Stimulated activated CD4-positive, alpha-beta T cell treated with anti-CD3 and anti-CD28 coated beads, Interleukin-15, amount 100 ng/mL, for 48 hours (primary cell): ENCODE measurements at places on chromosomes 6 and 20.

- DNase-seq, result no peak
These were observed 134.2 kb downstream of the MRPL14 start for GRCh38 chr6:43992783-43993644.

GRCh38 chr6:157806131-157806855 lies 16.8 kb upstream of the SNX9 start:
- no peak for DNase-seq

GRCh38 chr6:43916924-43917877 lies 147.2 kb downstream of the VEGFA start:
- no peak for DNase-seq

- no peak for DNase-seq
These were observed 75.1 kb downstream of the NINL start for GRCh38 chr20:25510202-25510601.

DNA sequence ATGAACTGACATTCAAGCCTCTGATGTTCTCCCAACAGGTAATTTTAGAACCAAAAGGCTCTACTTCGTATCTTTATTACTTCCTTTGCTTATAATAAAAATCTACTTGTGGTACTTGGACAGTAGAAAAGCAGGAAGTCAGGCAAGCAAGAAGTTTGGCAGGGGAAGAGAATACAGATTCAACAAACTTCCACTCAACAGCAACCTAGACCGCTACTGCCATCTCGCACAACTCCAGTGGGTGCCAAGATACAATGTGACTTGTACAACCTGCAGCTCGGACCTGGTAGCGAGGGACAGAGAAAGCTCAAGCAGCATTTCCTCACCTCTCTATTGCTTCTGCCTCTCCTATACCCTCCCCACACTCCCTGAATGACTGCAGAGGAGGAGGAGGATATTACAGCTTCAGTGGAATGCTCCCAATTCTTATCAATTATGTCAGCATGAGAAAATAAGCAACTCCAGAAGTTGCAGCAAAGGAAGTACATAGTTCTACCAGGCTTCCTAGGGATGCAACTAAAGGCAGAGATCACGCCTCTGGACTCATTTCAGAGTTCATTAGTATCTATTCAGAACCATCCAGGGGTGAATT lies 76.5 kb downstream of the MBOAT1 start:
- no peak for DNase-seq

- DNase-seq, result no peak
These were observed 16.3 kb downstream of the LRRC1 start for GRCh38 chr6:53811082-53811481.

GRCh38 chr20:2451939-2452732 lies 18.5 kb downstream of the SNRPB start:
- DNase-seq, result peak; percentile 40

- DNase-seq, result no peak
These were observed 240.5 kb upstream of the MAN1A1 start for GRCh38 chr6:119590066-119590465.

- DNase-seq, result peak; percentile 59
These were observed 402 bp downstream of the ZBTB12 start for GRCh38 chr6:31901415-31901952.

GRCh38 chr20:53070224-53070623 lies 98.1 kb downstream of the TSHZ2 start:
- no peak for DNase-seq

- no peak for DNase-seq
These were observed 683.3 kb downstream of the QKI start for GRCh38 chr6:164097551-164098398.

DNA sequence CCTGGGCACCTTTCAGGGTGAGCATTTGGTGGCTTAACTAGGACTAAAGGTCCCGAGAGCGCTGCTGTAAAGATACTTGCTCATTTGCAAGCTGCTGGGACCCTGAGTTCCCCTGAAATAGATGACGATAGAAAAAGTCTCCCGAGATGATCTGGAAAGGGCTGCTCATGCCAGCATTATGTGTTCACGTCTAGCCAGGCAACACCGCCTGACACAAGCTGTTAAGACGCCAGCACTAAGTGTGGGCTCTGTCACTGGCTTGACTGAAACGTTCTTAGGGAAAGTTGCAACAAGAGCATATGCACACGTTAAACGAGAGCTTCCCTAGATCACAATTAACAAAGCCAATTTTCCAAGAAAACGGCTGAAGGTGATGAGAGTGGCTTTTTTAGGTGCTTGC lies 113.7 kb downstream of the SLC23A2 start:
- no peak for DNase-seq

GRCh38 chr6:27494987-27495385 lies 22.1 kb upstream of the ZNF184 start:
- no peak for DNase-seq

GRCh38 chr6:33978412-33979150 lies 167.3 kb downstream of the GRM4 start:
- DNase-seq, result no peak

DNA sequence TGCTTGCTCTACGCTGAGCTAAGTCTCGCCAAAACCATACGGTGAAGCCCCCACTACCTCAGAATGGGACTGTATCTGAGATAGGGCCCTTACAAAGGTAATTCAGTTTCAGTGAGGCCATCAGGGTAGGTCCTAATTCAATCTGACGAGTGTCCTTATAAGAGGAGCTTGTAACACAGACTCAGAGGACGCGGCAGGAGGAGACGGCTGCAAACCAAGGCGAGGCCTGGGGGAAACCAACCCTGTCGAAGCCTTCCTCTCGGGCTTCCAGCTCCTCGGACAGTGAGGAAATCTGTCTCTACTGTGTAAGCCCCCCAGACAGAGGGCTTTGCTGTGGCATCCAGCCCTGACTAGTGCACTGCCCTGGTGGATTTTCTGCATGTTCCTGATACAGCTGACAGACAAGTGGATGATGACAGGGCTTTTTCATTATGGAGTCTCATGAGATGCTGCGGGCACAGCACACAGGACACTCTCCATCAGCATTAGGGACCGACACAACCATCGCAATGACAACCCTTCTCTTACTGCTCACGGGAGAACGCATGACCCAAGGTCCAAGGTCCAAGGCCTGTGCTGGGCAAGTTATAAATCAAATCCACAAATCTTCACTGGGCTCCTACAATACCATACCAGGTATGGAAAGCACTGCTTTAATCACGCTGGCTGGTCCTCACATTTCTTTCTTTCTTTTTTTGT lies 48.2 kb downstream of the SSR1 start:
- no peak for DNase-seq

DNA sequence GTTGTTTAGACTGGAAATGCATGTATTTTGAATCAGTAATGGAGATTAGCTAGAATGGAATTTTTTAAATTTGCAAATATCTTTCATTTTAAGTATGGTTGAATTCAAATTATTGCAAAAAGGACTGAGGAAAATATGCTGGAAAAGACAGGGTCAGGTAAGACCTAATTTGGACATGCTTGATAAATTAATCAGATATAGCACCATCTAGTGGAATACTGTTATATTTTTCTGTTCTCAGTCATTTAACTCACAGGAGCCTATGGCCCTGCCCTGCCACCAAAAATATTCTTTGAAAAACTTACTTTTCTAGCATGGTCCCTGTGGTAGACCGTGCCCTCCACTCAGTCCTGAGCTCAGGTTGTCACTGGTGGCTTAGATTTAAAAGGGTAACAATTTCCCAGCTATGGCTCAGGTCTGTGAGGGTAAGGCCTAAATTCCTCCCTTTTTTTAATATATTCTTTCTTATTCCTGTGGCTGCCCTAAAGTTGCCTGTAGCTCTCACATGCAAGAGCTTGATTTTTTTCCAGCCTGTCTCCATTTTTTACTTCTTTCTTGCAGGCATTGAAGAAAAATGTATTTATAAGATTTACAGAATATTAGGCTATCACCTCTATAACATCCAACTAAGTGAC lies 25.3 kb upstream of the KIAA1586 start:
- no peak for DNase-seq

DNA sequence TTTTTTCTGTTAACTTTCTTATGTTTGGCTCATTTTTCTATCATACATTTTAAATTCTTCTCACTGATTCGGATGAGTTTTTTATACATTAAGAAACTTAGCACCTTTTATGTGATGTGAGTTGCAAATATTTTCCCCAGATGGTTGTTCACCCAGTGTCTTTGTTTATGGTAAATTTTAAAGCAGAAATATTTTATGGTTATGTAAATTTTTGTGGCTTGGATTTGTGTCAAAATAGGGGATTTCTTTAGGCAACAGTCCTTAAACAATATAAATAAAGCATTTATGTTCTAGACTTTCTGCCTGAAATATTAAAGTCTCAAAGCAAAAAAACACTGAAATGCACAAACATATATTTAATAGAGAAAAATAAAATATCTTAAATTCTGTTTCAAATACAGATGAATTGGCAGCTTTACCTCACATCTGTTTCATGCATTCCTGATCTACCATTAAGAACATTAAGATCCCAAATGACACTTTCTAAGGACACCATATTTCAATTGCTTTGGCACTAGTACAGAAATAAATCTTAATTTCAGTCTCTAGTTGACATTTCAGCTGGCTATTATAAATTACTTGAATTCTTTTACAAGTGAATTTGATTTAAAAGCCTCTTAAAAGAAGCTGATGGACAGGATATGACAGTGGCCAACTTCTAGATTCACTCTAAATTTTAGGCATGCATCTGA lies 646.6 kb downstream of the HACE1 start:
- no peak for DNase-seq

DNA sequence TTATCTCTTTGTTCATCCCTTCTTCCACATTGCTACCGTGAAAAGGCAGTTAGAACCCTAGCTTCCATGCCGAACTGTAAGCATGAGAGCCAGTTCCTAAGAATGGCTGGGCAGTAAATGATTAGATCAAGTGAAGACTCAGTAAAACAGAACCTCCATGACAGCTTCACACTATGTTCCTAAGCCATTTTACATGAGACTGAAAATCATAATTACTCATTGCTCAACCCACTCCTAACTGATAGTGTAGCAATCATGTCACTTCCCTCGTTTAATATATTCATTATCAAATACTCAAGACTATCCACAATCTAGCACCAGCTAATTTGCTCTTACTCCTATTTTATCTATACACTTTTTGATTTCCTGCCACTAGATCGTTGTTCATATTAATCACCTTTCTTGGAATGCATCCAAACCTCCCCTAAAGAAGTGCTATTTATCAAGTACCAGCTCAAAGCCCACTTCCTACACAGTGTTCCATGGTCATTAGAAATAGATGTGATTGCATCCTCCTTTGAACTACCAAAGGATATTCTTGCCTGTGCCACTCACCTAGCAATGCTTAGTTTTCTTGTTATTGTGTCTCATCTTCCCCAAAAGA lies 6.0 kb downstream of the TMEM30A start:
- no peak for DNase-seq

DNA sequence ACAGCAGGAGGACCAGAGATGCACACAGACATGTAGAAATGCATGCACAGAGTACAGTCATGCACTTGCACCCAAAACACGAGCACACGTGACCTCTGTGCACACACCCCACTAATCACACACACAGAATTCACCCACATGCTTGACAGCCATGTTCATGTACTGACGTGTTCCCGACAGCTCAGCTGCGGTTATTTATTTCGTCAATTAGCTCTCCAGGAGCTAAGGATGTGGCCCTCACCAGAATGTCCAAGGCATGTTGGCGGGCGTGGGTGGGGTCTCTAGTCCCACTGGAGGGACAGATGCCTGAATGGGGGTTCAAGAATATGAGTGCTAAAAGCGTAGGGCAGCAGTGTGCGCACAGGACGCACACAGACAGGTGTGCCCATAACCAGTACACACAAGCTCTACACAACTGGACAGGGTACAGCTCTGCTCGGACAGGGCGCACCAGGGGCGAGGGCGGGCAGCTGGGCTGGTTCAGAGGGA lies 571 bp upstream of the PRPF6 start:
- DNase-seq, result no peak

GRCh38 chr6:22557007-22557406 lies 12.4 kb upstream of the HDGFL1 start:
- no peak for DNase-seq

DNA sequence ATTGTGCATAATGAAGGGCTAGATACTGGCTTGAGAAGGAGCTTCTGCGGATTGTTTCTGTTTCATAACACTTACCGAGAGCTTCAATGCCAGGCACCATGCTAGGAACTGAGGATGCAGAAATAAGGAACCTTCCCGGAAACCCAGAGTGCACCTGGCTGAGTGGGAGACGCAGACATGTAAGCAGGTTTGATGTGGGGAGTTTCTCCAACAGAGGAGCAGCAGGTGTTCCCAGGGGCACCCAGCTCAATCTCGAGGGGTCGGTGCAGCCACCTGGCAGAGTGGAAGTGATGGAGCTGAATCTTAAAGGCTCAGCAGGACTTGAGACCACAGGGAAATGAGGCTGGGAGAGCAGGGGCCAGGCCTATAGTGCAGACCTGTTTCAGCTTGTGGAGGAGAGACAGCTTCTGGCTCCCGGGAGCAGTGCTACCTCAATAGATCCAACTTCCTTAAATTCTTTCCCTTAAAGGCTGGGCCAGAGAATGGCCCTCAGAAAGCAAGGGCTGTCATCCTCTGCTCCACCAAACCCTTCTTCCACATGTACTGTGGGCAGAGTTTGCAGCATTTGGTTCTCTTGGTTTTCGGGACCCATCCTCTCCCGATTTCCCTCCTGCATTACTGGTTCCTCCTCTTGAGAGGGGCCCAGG lies 27.8 kb upstream of the SRC start:
- DNase-seq, result no peak

DNA sequence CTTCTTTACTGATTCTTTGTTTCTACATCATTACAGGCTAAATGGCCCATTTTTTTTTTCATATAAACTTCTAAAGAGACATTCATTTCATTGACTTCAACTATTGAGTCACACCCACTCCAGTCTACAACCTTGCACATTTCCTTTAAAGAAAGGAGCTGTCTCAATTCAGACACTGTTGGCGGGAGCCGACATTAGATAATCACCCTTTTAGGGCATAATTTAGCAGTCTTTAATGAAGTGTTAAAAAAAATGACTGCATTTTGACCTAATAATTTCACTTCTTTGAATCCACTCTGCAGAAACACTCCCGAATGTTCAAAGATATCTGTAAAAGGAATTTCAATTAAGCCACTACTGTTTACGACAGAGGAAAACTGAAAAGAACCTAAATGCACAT lies 1.5 kb downstream of the EPM2A start:
- DNase-seq, result no peak

DNA sequence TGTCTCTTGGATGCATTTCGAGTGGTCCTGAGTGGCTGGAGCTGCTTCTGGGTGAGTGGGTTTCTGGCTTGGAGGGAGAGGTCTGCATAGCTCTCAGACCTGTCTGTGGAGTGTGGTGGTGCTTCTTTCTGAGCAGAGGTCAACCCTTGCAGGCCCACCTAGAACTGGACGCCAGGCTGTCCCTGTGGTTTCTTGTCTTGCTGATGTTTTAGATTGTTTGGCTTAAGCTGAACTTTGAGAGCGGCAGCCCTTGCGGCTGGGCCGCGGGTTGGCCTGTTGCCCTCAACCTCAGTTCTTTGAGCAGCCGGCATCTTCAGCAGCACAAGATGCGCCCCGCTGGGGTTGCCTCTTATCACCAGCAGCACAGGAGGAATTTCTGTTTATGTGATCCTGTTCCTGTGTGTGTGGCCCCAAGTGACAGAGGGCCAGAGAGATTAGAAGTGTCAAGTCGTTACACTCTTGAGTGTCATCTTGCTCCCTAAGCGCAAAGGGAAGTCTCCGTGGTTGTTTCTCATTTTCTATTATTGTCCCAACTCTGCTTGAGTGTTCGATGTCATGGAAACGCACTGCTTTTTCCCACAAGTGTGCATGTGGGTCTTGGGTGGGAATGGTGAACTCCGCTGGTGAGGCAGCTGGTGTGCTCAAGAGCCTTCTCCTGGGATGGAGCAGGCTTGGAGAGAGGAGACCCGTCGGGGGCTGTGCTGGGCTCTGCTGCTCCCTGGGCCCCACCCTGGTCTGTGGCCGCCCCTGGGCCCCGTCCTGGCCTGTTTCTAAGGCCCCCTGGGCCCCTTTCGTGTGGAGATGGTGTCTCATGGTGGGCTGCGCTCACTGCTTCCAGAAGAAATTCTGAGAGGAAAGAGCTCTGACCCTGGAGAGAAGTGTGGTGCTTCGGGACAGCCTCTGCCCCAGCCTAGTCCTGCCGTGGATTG lies 20.1 kb upstream of the SLC22A1 start:
- DNase-seq, result no peak
